ENCODE measurements at places on chromosomes 7 and 10.

- no peak for DNase-seq
Measured at GRCh38 chr7:140526214-140526613, 46.9 kb upstream of the MKRN1 start.

DNA sequence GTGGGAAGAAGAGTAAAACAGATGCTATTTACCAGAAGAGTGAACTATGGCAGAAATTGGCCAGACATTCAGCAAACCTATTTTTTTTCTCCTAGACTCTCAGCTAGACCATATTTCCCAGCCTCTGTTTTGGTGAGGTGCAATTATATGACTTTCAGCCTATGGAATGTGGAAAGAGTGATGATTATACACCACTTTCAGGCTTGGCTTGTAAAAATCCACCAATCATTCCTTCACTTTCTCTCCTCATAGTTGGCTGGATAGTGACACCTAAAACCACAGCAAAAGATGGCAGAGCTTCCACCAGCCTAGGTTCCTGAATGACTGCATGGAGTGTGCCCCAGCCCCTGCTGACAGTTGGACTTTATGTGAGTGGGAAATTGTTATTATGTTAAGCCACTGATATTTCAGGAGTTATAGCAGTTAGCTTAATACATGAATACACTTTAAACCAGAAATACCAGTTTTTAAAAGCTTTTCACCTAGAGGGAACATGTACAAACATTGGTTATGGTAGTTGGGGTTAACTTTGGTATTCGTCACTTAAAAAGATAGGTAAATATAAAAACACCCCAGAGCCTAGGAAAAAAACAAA lies 19.1 kb upstream of the TNKS2 start:
- no peak for DNase-seq

DNA sequence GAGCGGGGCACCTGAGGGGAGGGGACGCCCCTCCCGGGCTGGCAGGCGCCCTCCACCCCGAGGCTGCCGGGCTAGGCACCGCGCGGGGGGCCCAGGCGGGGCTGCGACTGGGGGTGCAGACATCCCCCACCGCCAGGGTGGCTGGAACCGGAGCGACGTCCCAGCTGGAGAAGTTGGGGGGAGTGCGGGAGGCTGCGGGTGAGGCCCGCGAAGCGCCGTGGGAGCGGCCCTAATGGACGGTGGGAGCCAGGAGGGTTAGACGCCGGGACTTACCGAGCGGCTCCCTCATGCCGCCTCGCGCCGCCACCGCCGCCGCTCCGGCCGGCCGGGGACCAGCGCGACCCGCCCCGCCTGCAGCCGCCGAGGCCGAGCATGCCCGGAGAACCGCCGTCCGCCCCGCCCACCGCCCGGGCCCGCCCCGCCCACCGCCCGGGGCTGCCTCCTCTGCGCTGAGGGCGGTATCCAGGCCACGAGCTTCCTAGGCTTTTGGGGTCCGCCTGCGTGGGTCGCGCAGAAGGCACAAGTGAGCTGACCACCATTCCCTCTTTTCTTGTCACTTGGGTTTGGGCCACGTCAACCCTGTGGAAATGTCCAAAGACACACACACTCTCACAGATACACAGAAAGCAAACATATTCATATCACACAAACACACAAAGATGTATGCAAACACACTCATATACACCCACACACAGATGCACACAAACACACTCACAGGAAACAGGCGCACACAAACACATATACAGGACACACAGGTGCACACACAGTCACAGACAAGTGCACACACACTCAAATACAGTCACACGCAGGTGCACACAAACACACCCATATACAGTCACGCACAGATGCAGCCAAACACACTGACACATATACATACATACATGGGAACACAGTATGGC lies at the start of gene JCAD:
Gene JCAD, minus strand, starts transcription at position 378 of the 899 bp plus-strand sequence. CDS start 11,774 bp downstream, outside the sequence.
- peak; percentile 67 for DNase-seq

GRCh38 chr10:5746197-5746596 lies 61.6 kb downstream of the TASOR2 start:
- DNase-seq, result no peak

- DNase-seq, result no peak
Measured at GRCh38 chr7:148277042-148277660, 313.4 kb upstream of the C7orf33 start.

DNA sequence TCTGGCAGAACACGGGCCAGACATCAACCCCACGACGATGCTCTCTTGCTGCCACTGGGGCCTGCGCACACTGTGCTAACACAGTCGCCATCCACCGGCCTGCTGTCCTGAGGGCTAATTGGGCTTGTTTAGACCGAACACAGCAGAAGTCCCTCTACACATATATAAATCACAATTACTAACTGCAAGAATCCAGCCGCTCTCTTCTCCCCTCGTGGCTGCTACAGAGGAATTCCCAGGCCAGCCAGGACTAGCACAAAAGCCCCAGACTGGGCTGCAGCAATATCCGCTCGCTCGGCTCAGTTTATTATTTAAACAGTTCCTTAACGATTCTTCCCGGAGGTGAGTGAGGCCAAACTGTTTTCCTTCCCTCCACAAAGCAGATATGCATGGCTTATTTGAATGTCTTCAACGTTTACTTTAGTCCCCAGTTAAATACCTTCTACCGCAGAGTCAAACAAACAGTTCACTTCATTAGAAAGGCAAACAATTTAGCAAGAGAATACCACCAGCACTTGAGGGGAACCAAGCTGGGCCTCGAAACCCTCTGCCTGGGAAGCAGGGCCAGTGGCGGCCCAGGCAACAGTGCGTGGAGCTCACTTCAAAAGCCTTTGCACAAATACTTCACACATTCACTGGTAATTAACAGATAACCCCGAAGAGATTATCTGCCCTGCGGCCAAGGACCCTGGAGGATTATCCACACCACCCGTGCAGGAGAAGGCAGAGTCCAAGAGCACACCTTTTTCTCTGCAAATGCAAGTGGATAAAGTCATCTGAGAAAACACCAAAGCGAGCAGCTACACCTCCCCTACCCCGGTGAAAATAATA lies 145.3 kb downstream of the GLI3 start:
- peak; percentile 63 for DNase-seq

- DNase-seq, result no peak
Measured at GRCh38 chr7:127474457-127474856, 81.9 kb upstream of the ZNF800 start.

- peak; percentile 52 for DNase-seq
Measured at GRCh38 chr7:100827330-100828226, at the start of gene EPHB4. EPHB4 (minus strand) TSS chr7:100827523; CDS start chr7:100827030, 493 bp downstream.

DNA sequence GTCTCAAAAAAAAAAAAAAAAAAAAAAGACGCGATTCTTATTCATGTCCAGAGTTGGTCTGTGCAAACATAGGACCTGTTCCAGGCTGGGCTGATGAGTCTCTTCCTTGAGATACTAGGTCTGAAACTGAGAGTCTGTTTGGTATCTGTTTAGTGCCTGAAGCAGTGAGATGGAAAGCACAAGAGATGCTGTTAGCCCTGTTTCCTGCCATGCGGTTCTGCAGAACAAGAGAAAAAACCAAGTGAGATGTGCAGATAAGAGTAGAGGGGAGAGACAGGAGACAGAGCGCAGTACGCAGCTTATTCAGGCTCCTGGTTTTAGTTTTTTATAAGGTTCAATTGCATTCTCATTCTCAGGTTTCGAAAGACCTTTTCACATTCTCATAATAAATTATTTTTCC lies 85.8 kb upstream of the PRKCQ start:
- DNase-seq, result no peak

DNA sequence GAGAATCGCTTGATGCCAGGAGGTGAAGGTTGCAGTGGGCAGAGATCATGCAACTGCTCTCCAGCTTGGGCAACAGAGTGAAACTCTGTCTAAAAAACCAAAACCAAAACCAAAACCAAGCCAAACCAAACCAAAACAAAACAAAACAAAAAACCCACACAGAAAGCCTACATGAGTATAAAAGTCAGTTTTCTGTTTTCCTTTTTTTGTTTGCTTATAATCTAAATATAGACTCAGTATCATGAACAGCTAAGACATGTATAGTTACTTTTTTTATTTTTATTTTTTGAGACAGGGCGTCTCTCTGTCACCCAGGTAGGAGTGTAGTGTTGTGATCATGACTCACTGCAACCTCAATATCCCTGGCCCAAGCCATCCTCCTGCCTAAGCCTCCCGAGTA lies 16.8 kb upstream of the MTPN start:
- no peak for DNase-seq

DNA sequence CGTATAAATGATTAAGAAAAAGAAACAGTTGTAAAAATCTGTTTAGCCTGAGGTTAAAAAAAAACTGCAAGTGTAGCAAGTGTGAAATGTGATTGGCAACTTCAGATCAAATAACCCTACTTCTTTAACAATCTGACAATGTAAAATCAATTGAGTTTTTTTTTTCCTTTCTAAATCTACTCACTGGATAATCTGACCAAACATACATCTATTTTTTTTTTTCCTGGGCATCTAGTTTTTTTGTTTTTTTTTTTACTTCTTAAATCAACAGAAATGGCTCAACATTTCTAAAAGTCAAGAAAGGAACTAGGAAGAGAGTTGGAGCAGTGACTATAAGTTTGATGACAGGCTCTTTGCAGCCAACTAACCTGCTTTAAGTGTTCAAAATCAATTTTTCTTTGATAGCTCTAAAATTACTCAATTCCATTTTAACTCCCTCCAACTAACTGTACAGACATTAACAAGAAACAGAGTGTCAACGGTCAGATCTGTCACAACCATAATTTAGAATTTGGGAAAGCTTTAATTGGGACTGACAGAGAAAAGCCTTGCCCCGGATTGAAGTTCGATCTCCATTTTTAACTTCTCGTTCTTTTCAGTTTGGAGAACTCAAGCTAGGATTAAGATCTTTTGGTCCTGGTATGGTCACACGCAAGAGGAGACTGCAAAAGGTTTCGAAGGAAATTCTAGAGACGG lies 1.2 kb downstream of the ARL3 start:
- DNase-seq, result peak; percentile 16

DNA sequence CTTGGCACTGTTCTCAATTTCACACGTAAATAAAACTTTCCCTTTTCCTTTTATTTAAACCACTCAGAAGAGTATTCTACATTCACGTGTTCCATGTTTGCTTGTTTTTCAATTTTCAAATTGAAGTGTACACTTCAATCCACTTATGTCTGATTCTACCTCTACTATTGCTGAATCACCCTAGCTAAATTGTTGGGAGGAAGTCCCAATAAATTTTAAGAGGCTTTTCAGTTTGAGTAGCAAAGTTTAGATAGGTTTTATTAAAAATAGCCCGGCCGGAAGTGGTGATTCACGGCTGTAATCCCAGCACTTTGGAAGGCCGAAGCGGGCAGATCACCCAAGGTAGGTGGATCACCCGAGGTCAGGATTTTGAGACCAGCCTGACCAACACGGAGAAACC lies 1414.7 kb upstream of the CELF2 start:
- no peak for DNase-seq

DNA sequence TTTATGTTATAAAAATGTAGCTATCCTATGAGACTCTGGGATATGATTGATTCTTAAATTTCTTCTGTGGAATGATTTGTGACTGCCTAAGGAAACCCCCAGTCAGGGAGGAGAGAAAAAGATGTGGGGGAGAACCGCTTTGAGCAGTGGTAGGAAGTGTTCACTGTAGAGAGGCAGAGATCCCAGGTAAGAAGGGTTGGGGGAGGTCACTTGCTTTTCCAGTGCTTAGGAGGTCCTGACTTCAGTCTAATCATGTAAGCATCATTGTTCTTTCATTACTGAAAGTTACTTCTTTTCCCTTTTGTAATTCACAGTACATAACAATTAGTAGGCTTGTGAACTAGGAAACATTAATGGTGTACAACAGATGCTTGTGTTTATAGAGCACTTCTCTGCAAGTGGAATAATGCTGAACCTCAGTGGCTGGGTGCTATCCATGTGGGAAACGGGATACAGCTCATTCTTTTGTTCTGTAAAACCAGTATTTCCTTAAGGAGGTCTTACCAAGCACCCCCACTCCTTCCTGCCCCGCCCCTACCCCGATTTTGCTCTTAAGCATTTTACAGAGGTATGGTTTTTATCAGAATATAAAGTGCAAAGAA lies 165.4 kb downstream of the ST7 start:
- no peak for DNase-seq

- no peak for DNase-seq
Measured at GRCh38 chr7:70374772-70375533, 757.0 kb upstream of the GALNT17 start.

GRCh38 chr10:98596404-98596803 lies 149.7 kb upstream of the HPS1 start:
- DNase-seq, result no peak

GRCh38 chr7:131674131-131674530 lies 117.7 kb upstream of the PODXL start:
- no peak for DNase-seq

- DNase-seq, result no peak
Measured at GRCh38 chr7:102875700-102876295, 37.0 kb upstream of the LRRC17 start.

- no peak for DNase-seq
Measured at GRCh38 chr7:127809261-127809702, 157.3 kb downstream of the SND1 start.

GRCh38 chr10:124535731-124536495 lies 74.3 kb downstream of the LHPP start:
- DNase-seq, result no peak

DNA sequence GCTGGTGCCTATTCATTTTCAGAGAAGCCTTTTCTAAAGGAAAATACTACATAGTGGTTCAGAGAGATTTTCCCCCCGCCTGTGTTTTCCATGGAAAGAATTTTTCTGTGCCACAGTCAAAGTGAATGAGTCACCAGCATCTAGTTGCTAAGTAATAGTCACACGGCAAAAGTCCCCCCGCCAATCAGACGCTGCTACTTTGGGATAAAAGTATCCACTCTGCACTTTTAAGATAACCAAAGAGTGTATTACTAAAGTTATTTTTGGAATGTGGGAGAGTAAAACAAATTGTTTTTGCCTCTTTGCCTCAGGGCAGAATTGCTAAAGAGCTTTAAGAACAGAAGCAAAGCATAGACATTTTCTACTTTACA lies 23.5 kb downstream of the ABLIM1 start:
- no peak for DNase-seq

DNA sequence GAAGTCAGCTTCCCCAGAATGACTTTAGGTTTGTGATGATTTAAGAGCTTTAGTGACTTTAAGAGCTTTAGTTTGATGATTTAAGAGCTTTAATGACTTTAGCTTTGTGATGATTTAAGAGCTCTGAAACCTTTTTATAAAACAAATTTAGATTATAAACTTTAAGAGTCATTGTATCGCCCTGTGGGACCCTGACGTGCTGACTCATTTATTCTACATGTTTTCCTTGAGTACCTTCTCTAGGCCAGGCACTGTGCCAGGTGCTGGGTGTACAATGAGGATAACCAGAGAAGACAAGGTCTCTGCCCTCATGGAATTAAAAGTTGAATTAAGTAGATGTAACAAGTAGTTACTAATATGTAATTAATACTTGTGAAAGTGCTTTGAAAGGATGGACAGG lies 45.4 kb downstream of the CNNM1 start:
- DNase-seq, result no peak

Data from small intestine (tissue), 16 donors.